Stimulated activated CD4-positive, alpha-beta T cell treated with anti-CD3 and anti-CD28 coated beads, Interleukin-1b, Interleukin-23, amount 100 ng/mL, for 1 hour (primary cell): ENCODE measurements at places on chromosomes 7 and 10.

DNA sequence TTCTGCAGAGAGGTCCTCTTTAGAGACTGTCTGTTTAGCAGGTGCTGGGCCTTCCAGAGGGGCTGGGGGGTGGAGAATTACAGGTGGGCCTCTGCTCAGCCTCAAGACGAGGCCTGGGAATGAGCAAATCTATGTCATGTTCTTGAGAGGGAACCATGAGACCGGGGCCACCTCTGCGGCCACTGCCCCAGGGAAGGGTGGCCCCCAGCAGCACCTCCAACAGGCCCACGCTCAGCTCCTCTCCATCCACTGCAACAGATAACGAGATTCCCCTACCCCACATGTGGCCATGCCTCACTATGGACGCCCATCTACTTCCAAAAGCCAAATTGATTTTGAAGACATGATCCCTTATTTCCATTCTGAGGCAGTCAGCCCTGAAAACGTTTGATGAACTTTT, 176.9 kb downstream of the TCERG1L start:
- DNase-seq, result no peak

DNA sequence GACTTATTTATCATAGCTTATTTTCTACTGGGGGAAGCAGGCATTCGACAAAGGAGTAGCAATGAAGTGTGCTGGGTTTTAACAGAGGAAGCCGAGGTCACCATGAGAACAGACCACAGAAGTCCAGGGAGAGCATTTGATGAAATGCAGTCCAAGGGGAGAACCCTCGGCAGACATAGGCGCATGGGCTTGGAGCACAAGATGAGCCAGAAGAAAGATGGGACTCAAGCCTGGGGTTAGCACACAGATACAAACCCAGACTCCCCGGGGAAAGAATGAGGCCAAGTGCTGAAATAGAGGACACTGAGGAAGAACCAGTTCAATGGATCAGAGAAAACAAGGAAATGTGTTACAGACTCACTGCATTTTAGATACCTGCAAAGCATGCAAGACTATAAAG, 209.5 kb downstream of the FAM107B start:
- no peak for DNase-seq

GRCh38 chr7:131538813-131539179, 17.6 kb downstream of the PODXL start:
- no peak for DNase-seq

- DNase-seq, result no peak
Observed at GRCh38 chr7:22231141-22231540, 125.8 kb downstream of the RAPGEF5 start.

DNA sequence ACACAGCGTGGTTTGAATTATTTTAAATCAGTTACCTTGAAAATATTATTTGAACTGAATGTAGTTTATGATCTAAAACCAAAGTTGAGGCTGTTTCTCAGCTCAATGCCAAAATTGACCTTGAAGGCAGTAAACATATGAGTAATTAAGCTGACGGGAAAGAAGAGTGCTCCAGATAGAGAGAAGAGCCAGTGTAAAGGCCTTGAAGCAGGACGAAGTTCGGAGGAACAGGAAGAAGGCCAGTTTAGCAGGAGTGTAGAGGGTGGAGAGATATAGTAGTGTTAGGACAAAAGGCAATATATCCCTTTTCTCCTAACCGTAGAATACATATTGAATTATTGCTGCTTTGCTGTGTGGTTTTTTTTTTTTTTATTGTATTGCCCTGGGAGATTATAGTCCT, 63.2 kb downstream of the CYP51A1 start:
- no peak for DNase-seq

GRCh38 chr10:14560274-14560673, 214.4 kb downstream of the FAM107B start:
- peak; percentile 51 for DNase-seq

DNA sequence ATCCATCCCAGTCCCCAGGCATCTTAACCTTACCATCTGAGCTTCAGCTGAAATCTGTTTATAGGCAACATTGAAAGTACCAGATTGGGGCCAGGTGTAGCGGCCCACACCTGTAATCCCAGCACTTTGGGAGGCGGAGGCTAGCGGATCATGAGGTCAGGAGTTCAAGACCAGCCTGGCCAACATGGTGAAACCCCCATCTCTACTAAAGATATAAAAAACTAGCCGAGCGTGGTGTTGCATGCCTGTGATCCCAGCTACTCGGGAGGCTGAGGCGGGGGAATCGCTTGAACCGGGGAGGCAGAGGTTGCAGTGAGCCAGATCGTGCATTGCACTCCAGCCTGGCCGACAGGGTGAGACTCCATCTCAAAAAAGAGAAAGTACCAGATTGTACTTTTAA, 39.0 kb downstream of the CRCP start:
- no peak for DNase-seq

GRCh38 chr10:120988751-120989150, 137.6 kb downstream of the WDR11 start:
- DNase-seq, result no peak

- no peak for DNase-seq
Observed at GRCh38 chr10:69287181-69287580, 8.9 kb downstream of the HK1 start.

DNA sequence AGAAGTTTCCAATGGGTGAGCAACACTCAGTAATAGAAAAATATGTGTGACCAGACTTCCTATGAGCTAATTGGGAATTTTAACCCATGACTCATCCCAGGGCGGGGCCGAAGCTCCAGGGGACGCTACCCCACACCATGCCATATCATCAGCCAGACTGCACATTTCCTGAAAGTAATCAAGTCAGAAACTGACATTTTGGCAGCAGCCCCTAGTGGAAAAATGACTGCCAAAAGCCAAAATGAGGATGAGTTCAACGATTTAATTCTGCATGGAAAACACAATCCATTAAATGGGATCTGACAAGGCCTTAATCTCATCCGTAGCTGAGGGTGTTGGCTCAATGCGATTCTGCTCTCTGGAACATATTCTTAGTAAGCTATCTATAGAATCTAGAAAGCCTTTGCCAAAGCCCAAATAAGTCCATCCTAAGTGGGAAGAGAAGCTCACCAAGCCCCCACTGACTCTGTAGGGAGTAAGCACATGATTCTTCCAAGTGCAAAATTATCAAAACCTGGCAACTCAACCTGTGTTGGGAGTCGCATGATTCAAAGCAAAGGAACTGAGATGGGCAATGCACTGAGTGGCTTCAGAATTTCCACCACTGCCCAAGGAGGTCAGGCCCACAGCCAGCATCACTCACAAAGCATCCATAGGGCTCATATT, 93.1 kb upstream of the PDE1C start:
- no peak for DNase-seq

DNA sequence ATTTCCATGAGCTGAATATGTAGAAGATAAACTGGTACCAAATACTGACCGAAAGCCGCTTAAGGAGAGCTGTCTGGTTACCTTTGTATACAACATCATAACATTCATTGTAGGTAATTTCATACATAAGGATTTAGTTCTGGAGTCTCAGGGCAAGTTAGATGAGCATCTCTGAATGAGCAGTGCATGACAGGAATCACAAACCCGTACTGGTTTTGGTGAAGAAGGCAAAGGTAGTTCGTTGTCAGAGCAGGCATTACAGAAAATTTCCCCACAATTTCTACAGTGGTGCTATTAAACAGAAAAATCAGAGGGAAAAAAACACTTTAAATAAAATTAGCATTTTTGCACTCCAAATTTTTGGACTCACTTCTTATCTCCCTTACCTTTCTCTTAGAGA, 12.9 kb upstream of the PBLD start:
- no peak for DNase-seq

DNA sequence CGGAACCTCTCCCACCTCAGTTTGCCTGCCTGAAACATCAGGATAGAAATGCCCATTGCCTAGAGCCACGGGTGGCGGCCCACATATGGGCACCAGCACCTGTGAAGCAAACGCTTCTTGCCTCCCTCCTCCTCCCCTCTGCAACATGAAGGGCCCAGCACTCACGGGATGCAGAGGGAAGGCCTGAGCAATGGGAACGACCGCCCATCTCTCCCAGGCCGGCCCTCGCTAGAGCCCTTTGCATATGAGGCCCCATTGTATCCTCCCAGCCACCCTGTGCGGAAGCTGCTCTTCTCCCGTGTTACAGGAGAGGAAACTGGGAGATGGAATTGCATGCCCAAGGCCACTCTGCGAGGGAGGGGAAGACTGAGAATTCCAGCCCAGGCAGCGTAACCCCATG, 88.2 kb downstream of the RGS10 start:
- DNase-seq, result no peak

GRCh38 chr10:67785098-67785497, 52.9 kb downstream of the DNAJC12 start:
- DNase-seq, result no peak

GRCh38 chr7:114108510-114108909, 189.7 kb upstream of the PPP1R3A start:
- no peak for DNase-seq

DNA sequence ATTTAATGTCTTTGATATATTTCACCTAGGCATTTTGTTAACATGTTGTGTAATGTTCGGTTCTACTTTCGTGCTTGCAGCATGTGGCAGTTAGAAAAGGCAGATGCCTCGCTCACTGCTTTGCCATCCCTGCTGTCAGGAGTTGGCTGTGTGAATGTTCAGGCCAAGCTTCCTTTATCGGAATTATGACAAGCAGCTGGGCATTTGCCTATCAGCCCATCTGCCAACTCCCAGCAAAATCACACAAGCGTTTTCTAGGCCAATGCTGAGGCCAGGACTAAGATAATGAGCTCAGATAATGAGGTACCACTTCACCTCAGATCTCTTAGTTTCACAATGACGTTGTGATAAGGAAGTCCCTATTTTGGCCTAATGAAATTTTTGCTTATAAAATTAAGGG, 212.7 kb upstream of the FAM3C start:
- DNase-seq, result no peak

- DNase-seq, result no peak
Observed at GRCh38 chr7:137454246-137454724, 110.8 kb upstream of the PTN start.
